ENCODE measurements at places on chromosomes 5 and 9.
A peak's percentile ranks its signal among the peaks of the same experiment; 100 is the strongest.

- DNase-seq: no peak
These were observed 7.6 kb upstream of the F2RL1 start for GRCh38 chr5:76811214-76811613.

DNA sequence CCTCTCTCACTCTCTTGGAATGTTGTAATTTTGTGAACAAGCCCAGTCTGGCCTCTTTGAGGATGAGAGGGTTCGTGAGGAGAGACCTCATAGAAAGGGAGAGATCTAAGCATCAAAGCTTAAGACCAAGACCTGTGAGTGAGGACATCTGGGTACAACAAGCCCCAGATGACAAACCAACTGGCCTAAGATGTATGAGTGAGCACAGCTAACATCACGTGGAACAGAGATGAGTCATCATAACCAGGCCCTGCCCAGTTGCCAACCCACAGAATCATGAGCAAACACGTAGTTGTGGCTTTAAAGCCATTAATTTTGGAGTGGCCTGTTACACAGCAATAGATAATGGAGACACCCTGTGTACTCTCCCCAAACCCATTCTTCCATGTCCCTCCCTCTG, 439.1 kb upstream of the KIF2A start:
- no peak for DNase-seq

DNA sequence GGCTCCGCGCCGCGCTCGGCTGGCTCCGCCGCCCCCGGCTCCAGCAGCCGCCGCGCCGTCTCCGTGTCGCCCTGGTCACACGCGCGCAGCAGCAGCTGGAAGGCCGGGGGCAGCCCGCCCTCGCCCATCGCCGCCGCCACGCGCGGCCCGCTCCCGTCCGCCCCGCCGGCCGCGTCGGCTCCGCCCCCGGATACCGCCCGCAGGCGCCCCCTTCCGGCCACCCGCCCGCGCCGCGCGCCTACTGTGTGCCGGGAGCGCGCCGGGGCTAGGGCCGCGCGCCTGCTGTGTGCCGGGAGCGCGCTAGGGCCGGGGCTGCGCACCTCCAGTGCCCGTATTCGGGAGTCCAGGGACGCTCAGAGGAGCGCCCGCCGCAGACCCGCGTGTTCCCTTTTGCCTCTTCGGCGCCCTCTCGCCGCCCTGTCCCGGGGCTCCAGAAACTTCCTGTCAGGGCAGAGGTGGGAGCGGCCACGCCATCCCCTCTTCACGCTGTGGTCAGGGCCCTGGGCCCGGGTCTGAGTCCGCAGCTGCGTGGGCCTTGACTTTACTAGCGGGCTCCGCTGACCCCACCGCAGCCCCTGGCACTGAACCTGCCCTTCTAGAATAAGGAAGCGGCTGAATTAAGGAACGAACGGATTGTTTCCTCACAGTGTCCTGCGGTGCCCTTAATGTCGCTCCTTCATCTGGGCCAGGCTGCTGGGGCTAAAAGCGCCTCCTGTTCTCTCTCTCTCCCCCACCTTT, at the start of gene ANKS6:
Gene ANKS6 (minus strand): TSS at position 192 of the 738 bp plus-strand sequence. CDS start 64 bp downstream, at position 128.
- DNase-seq: peak; percentile 86

DNA sequence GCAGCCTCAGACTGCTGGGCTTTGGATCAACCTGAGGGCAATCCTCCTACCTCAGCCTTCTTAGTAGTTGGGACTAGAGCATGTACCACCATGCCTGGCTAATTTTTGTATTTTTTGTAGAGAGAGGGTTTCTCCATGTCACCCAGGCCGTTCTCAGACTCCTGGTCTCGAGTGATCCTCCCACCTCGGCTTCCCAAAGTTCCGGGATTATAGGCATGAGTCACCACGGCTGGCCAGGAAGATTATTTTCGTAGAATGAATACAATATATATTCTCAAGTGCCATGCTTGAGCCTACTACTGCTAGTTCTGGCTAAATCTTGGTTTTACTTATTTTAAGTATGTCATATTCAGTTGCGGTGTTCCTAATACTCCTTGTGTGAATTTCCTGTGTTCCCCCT, 88.2 kb upstream of the CLINT1 start:
- DNase-seq: no peak

- no peak for DNase-seq
These were observed 1249.0 kb upstream of the CDH18 start for GRCh38 chr5:21236971-21237427.

- no peak for DNase-seq
These were observed 464.9 kb upstream of the NMUR2 start for GRCh38 chr5:152869971-152870370.

DNA sequence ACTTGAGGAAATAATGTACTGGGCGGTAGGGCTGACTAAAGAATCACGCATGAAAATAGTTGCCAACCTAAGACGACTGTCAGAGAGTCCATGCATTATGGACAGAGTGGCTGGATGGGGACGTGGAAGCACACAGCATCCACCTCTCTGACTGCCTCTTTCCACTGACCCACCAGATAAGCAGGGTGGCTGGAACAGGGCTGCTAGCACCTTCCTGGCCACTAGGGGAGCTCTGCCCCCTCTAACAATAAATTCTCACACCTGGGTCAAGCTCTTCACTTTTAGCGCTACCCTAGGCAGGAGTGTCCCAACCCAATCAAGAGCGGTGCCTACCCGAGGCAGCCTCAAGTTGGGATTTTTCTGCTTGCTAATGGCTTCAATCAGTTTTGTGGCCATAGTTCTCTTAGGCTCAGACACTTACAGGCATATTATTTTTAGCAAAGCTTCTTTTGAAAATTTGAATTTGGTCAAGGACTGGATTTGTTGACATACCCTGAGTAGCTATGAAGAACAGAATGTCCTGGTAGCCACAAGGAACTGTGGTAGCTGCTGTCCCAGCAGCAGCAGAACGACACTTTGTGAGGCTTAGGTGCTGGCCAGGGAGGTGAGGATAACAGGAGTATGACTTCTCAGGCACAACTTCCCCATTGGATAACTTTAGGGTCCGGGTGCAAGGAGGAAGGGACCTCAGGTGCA, 6.9 kb upstream of the TPM2 start:
- DNase-seq: peak; percentile 62

- no peak for DNase-seq
These were observed 36.7 kb downstream of the FABP6 start for GRCh38 chr5:160266044-160266443.

- no peak for DNase-seq
These were observed 112.9 kb downstream of the INSYN2B start for GRCh38 chr5:169867347-169867746.

DNA sequence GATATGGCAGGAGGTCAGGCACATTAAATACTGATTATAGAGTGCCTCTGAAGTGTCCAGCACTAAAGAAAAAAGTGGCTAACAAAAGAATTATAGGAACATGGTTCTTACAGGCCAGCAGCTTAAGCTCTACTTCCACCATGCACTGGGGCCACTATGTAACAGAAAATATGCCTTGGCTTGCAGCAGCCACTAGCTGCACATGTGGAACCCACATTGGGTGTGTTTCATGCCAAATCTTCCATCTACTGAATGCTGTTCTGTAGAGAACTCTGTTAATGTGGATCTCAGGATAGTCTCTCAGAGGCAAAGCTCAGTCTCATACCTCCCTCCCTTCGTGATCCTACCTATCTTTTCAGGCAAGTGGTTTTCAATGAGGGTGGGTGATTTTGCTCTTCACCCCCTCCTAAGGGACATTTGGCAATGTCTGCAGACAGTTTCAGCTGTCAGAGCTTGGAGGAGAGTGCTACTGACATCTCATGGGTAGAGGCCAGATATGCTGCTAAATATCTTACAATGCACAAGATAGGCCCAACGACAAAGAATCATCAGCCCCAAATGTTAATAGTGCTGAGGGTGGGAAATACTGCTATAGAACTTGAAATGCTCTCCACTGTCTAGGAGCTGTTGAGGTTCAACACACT, 218.9 kb downstream of the TARS1 start:
- no peak for DNase-seq

DNA sequence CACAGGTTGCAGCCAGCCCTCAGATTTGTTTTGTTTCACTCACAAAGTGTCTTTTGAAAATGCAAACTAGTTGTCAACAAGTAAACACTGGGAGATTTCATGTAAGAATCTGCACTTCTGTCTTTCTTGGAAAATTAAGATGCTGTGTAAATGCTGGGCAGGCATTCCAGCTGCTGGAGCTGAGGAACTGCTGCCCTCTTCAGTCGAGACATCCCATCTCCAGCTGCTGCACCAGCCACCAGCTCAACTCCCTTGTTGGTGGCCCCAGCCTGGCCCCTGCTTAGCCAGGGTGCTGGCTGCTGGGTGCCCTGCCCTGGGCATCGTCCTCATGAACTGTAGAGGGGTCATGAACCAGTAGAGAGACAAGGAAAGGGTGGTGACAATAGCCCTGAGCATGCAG, 33.1 kb upstream of the AFAP1L1 start:
- no peak for DNase-seq

- DNase-seq: no peak
These were observed 4.6 kb downstream of the IER5L start for GRCh38 chr9:129173296-129174101.

- DNase-seq: no peak
These were observed 628.8 kb upstream of the RGMB start for GRCh38 chr5:98144710-98145109.

GRCh38 chr5:91232523-91232922, 150.6 kb downstream of the ARRDC3 start:
- DNase-seq: no peak

- DNase-seq: peak; percentile 39
These were observed 3.4 kb downstream of the COL5A1 start for GRCh38 chr9:134644725-134645606.

- DNase-seq: no peak
These were observed 10.7 kb upstream of the KLF9 start for GRCh38 chr9:70425192-70425591.

DNA sequence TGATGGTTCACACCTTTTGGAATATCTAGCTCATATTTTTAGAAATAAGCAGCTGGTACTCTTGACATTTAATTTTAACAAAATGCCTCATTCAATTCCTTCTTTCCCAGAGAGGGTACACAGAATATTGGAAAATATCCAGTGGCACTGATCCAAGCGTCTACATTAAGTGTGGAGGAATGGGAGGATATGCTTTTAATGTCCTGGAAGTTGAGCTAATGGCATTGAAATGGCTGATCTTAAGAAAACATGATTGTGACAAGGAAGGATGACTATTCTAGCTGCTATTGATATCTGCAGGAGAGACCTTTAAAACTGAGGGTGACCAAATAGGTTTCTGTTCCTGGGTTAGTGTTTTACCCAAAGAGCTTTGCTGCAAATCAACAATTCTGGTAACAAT, 30.0 kb downstream of the ZNF366 start:
- DNase-seq: no peak

DNA sequence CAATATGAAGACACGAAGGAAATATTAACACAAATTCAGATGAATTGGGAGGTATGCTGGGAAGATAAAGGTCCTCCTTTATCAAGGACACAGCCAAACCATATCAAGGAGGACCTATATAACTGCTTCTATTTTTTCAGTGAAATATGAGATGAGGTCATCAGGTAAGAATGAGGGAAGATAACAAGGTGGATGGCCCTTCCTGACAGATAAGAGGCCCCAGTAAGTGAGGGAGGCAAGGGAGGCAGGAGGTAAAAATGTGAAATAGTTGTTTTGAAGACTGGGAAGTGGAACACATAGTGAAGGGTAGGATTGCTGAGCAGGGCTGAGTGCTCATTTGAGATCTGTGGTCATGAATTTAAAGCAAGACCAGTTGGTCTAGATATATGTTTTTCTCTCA, 60.0 kb upstream of the FOXE1 start:
- no peak for DNase-seq

DNA sequence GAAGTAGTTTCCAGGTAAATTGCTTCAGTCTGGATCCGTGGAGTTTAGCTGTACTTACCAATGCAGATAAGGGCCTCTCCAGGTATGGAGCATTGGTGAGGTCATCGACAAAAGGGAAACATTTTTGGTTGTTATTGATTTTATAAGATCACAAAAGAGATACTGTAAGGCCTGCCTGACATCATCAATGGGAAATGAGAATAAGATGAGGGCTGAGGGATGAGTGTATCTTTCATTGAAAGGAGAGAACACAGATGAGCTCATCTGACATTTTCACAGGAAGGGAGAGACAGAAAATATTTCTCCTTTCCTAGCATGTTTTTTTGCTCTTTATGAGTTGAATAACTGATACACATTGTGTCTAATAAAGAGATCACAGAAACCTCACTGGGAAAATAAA, 233.6 kb downstream of the SAXO1 start:
- no peak for DNase-seq

DNA sequence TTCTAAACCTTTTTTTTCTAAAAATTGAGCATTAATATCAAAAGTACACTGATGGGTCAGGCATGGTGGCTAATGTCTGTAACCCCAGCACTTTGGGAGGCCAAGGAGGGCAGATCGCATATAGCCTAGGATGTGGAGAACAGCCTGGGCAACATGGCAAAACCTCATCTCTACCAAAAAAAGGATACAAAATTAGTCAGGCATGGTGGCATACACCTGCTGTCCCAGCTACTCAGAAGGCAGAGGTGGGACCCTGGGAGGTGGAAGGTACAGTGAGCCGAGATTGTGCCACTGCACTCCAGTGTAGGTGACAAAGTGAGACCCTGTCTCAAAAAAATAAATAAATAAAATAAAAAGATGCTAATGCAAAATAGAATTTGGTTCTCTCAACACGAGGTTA, 49.4 kb downstream of the RAPGEF1 start:
- no peak for DNase-seq

DNA sequence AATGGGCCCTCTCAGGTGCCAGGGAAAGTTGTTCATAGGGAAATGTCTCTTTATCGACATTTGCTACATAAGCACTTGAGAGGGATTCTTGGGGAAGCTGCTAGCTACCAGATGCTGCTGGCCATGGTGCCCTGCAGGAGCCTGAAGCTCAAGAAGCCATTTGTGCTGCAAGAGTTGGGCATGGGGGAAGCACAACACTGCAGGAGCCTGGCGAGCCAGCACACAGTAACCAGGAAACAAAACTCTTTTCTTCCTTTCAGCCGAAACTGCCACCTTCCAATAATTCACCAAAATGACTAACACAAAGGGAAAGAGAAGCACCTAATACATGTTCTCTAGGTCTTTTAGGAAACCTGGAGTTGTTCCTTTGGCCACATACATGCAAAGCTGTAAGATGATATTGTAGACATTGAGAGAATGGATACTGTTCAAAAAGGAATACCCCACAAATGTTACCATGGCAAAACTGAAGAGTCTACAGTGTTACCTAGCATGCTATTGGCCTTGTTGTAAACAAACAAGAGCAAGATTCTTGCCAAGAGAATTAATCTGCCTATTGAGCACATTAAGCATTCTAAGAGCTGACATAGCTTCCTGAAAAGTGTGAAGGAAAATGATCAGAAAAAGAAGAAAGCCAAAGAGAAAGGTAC, 26.1 kb upstream of the LARP1 start:
- DNase-seq: no peak

DNA sequence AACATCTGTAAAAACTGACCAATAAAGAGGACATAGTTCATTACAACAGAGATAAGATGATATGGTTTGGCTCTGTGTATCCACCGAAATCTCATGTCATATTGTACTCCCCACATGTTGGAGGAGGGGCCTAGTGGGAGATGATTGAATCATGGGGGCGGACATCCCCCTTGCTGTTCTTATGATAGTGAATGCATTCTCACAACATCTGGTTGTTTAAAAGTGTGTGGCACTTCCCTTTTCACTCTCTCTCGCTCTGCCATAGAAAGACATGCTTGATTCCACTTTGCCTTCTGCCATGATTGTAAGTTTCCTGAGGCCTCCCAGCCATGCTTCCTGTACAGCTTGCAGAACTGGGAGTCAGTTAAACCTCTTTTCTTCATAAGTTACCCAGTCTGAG, 292.8 kb downstream of the SLF1 start:
- DNase-seq: no peak

GRCh38 chr5:132479111-132479951, 11.2 kb downstream of the IRF1 start:
- no peak for DNase-seq
